ELF-1 (cell line): ENCODE measurements at places on chromosomes 12 and 14.

DNA sequence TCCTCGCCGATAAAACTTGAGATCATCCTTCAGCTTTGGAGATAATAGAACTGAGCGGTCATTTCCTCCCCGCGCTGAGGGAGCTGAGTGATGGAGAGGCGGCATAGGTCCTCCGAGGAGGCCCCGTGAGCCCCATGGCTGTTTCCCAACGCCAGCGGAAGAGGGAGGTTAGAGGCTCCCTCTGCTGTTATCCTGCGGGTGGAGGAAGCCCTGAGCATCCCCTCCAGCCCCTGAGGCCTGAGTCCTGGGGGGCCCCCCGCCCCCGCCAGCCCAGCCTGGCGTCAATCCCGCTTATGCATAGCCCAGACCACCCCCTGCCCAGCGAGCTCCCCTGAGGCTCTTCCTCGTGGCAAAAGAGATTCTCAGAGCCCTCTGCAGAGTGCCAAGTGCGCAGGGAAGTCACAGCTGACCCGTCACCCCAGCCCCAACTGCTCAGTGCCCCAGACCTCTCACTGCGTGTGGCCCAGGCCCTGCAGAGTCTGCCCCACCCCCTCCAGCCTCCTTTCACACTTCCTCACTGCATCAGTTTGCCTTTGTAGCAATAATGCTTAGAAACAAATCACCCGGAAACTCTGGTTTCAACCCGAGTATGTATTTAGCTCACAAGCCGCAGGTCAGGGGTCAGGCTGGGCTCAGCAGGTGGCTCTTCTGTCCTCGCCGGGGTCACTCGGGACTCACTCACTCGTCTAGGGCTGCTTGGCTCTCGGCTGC lies 44.7 kb upstream of the GALNT9 start:
- no peak for DNase-seq

DNA sequence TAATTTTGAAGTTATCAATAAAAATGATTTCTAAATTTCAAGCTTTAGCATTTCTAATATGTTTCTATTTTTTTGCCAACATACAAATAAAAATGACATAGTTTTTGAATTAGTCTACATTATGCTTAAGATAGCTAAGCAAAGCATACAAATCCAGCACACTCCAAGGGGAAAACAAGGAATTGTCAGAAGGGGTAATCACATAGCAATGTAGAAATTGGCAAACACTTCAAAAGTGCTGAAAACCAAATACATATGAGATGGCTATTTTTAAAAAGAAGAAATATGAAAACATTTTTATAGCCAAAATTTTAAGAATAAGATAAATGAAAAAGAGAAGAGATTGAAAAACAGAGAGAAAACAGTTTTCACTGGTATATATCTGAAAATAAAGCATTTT lies 308.0 kb downstream of the SLC6A15 start:
- DNase-seq: no peak

DNA sequence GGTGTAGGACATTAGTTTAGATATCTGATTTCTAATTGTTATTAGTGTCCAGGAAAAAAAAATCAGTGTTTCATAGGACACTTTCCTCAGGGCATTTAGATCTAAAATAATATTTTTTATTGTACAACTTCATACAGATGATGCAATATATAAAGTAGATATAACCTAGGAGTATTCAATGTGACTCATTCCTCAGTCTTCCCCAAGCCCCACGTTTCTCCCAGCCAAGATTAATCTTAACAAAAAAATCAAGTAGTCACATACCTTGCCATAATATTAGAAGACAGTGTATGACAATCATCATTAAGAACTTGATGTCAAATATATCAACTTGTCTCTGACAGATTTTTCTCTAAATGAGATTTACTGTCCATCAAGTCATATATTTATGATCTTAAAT lies 37.1 kb downstream of the PPFIA2 start:
- DNase-seq: no peak

DNA sequence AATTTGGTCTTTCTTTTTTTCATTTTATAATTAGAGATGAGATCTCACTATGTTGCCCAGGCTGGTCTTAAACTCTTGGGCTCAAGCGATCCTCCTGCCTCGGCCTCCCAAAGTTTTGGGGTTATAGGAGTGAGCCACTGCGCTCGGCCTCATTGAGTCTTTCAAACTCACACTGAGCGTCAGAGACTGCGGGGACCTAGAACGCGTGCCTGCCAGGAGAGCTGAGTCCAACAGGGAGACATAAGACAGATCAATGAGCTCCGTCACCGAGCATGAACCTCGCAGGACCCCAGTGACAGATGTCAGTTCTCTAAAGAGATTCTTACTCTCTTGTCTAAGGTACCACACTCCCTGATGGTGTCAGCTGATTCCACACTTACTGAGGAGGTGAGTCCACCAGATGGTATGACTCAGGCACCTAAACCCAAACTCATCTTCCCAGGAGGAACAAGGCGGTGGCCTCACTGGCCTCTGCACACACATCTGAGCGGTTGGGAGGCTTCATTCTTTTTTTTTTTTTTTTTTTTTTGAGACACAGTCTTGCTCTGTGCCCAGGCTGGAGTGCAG lies 58.9 kb downstream of the CCDC88C start:
- no peak for DNase-seq

GRCh38 chr12:102484017-102484416 lies 3.7 kb upstream of the IGF1 start:
- DNase-seq: no peak

DNA sequence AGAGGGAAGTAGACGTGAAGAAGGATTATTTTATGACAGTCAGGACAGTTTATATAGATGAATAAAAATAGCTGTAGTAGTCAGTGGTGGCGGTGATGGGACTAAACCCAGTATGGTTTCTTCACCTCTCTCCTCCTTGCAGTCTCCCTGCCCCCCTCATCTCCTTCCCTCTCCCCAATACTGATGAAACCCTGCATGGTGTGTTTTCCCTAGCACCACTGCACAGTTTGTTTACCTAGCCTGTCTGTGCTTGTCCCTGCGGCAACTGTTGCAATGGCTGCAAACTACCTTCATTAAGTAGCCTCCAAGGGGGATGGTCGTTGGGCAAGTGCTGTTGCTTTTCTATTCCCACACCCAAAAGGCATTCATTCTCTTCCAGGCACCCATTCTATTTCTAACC lies 14.7 kb downstream of the PCBP2 start:
- no peak for DNase-seq

DNA sequence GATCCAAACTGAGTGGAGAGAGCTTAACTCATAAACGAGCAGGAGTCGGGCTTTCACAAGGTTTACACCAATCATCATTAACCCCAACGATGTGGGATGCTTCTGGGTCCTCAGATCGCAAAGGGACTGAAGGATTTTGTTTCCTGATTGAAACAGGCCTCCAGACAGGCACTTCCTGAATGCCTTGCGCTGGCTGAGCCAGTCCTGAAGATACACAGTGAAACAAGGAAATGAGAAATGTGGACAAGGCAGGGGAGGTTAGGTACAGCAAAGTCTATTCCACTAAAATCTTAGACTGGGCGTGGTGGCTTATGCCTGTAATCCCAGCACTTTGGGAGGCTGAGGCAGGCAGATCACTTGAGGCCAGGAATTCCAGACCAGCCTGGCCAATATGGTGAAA lies 30.7 kb downstream of the RBM19 start:
- no peak for DNase-seq

DNA sequence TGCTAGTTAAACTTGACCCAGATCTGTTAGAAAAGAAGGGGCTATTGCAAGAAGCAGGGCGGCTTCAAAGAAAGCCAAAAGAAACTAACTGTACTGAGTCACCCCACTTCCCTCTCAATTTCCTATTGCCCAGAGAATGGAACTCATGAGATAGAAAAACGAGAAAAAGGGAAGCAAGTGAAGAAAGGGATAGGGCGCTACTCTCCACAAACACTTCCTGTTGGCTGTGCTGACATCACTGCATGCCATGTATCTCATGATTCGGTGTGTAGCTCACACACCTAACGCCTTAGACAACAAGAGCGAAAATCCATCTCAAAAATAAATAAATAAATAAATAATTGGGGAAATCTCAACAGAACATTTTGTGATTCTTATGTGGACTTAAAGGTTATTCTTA lies 13.0 kb upstream of the P2RX4 start:
- no peak for DNase-seq

DNA sequence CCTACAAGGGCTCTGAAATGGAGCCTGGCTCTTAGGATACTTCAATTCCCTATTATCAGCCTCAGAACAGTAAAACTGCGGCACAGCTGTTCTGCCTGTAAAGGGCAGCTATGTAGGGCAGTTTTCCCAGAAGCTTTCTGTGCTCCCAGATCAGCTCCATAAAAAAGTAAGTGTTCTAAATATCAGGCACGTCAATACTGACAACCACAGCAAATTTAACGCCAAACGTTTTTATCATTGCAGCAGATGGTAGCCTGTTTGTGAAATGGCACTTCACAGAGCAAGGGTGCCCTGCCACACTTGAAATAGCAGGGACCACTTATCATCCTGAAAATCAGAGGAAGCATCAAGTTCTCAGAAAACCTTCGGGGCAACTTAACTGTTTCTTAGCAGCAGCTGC lies 54.8 kb upstream of the PTHLH start:
- DNase-seq: no peak

DNA sequence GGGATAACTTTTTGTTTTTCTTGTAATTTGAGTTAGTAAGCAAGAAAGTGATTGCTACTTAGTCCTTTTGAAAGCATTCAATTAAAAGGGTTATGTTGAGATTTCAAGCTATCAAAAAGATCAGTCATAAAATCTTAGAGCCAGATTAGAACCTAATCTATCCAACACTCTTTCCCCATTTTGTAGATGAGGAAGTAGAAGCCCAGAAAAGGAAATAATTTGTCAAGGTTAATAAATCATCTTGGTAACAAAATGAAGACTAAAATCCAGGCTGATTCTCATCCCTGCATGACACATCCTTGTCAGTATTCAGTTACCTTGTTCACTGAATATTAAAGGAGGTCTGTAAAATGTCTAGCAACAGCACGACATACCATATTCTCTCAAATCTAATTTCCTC lies 26.5 kb downstream of the PPP1R13B start:
- DNase-seq: no peak
